ENCODE measurements at places on chromosomes 3 and 15.

DNA sequence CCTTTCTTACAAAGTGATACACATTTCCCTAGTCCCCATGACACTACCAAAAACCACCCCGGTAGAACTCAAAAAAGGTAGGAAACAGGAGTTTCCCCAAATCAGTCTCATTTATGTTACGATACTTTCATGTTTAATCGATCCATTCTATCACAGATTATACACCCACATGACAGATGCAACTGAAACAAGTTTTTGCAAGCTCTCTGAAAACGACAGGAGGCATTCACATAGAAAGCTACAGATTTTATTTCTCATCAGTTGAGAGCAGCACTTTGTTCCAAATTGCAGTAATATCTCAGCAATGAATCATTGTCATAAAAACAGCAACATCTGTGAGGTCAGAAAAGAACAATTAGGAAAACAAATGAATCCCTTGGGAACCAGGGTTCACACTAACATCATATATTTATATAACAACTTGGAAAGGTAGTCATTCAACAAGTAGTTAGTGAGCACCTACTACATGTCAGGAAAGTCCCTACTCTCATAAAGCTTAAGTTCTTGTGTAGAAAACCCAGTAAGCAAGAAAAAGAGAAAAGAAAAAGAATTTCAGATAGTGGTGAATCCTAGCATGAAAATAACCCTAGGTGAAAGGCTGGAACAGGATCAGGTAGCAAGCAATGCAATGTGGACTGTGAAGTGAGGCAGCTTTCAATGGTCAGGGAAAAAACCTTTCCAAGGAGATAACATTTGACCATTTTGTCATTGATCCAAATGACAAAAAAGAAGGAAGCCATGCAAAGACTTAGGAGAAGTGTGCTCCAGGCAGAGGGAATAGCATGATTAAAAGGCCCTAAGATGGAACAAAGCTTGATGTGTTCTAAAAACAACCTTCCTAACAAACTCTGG is 8.3 kb downstream of the PLD1 start:
- no peak for DNase-seq

DNA sequence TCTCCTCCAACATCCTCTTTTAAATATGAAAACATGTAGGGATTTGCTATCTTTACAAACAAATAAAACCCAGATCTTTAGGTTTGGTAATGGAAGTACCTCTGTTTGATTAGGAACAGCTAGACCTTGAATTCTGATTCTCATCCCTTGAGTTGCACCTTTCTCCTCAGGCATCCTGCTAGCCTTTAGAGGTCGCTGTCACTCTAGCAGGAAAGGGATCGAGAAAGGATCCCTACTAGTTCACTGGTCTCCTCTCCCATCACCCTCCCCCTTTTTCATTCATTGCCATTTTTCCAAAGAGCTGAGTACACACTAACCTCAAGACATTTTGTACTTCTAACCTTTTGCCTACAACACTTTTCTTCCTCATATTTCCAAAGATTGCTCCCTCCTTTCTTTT is 569.8 kb downstream of the RBMS3 start:
- no peak for DNase-seq

DNA sequence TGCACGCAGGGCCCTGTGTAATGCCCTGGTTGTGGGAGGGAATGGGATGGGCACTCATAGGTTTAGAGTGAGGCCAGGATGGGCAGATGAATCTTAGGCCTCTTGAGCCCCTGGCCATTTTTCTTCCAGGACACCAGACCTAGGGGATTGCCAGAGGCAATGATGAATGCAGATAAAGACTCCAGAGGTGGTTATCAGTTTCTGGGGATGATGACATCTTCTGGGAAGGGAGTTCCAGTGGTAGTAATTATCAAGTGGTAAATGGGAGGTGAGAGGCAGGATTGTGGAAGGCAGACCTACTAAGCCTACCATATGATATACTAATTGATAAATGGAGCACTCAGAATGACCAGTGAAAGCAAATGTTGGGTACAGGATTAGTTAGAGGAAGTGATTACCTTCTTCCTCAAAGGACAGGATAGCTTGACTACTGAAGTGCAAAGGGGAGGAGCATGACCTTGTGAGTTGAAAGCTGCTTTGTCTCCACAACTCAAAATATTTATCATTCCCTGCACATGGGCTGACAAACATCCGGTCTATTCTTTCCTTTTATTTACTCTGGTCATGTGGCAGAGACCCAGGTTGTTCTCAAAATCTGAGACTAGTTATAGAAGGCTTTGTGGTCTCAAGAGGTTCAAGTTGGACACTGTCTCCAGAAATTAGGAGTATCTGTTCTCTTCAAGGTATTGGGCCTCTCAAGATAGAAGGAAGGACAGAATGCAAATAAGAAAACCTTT is 10.2 kb upstream of the MAPK6 start:
- DNase-seq = no peak

DNA sequence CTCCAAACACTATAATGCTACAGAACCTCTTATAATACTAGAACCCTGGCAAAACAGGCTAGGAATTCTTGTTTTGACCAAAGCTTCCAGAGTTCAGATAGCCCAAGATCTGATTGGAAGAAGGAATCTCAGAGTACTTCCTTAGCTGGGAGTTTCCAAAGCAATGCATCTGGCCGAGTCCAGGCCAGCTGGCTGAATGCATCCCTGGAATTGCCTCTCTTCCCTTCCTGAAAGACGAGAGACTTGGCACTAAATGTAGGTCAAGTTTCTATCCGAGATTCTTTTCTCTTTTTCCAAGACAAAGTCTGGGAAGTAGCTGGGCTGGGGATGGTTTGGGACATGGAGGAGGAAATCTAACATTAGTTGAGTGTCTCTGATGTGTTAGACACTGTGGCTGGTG is 68.7 kb upstream of the ADPGK start:
- no peak for DNase-seq

- DNase-seq = no peak
Measured at GRCh38 chr3:35383719-35384555, 255.4 kb upstream of the ARPP21 start.

DNA sequence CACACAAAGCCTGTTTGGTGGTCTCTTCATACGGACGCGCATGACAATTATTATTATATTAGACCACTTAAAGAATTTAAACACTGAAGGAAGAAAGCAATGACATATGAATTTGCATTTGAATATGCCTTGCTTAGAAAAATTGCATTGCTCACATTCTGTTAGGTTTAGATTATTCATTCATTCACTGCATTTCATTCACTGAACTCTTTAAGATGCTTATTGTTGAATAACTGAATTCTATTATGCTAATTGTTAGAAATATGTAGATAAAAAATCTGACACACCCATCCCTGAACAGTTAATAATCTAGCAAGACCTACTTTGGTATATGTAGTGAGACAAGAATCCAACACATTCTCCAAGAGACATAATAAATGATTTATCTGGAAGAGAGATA is 94.4 kb upstream of the PEX5L start:
- no peak for DNase-seq

DNA sequence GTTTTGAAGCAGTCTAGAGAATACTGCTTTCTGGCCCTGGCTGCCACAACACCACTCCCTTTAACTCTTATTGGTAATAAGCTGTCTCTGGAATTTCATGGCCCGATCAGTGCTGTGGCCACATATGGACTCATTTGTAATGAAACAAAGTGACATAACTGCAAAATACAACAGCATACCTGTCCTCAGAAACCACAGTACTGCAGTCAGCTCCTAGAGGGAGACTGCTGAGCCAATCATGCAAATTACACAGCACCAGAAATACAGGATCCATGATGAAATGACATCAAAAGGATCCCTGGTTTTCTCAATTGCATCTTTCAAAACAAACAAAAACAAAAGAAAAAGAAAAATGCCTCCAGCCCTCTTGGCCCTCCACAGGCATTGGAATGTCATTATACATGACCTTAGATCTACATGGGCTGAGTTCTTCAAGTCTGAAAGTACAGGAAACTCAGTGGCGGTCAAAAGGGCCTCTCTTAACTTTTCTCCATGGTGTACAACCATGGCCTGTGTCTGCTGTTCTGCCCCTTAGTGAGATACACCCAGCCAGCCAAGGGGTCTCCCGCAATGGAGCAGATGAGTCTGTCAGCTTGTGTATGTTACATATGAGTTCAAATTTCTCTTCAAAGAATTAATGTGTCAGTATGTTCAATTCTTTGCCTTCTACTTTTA is 24.9 kb upstream of the KBTBD12 start:
- no peak for DNase-seq

- no peak for DNase-seq
Measured at GRCh38 chr3:26719134-26719533, 96.6 kb downstream of the LRRC3B start.

- no peak for DNase-seq
Measured at GRCh38 chr3:12875857-12876836, 34.8 kb upstream of the RPL32 start.

DNA sequence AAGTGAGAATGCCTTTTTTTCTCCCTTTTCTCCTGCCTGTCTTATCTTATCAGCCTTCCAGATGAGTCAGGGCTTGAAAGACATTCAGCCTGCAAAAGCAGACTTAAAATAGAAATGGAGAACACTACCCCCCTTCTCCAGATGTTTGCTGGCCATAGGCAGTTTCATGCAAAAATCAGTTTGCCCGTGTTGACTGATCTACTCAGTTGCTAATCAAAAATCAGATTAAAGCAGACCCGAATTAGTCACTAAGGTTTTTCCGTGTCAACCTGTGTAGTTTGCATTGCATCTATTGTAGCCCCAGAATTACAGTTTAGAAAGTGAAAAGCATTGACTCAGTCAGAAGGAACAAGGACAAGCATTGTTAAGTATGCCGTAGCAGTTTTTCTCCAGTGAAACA is 56.2 kb downstream of the IL5RA start:
- no peak for DNase-seq

All from omental fat pad (tissue), 4 donors.